ENCODE measurements at places on chromosomes 3 and 15.

GRCh38 chr15:68627995-68628394 lies 49.2 kb downstream of the CORO2B start:
- DNase-seq, result no peak

DNA sequence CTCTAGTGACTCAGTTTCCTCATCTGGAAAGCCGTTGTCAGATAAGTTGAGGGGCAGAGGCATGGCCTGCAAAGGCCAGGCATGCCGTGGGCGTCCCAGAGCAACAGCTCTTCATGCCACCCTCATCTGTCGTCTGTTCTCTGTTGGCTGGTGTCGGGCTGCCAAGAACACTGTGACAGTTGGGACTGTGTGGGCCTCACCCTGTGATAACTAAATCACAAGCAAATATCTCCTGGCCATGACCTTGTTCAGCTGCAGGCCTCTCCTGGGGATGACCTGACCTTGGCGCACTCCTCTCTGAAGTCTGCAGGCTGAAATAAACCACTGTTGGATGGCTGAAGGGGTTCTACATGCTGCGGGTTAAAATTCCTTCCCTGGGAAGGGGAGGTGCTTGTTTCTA lies 145.9 kb downstream of the SHQ1 start:
- DNase-seq, result no peak

DNA sequence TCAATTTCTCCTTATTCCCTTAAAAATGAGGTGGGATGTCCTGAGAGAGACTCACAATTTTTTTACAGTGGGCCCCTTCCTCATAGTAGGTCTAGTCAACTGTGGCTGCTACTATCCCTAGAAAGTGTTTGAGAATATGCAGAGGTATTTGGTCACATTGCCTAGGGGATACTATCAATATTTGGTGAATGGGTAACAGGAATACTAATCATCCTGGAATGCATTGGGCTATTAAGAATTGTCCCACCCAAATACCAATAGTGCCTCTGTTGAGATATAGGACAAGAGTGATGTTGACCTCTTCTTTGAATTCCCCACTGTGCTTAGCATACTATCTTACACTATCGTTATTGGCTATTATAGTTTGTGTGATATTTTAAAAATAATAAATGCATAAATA lies 389.4 kb downstream of the DIPK2A start:
- DNase-seq, result no peak

DNA sequence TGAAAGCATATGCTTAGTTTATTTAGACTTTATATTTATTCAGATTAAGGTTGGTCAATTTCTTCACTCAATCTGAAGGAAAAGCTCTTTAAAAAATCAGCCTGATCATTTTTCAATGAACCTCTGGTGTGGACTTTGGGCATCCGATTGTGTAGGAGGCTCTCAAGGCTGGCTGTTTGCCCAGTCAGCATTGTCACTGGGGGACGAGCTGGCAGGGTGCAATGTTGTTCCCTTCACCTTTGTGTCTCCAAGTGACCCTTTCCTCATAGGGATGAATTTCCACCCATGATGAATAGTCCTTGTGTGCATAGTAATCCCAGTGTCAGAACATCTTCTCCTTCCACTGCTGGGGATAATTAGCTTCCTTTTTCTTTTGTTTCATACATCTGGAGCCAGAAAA lies 102.5 kb downstream of the CHRNA7 start:
- no peak for DNase-seq

DNA sequence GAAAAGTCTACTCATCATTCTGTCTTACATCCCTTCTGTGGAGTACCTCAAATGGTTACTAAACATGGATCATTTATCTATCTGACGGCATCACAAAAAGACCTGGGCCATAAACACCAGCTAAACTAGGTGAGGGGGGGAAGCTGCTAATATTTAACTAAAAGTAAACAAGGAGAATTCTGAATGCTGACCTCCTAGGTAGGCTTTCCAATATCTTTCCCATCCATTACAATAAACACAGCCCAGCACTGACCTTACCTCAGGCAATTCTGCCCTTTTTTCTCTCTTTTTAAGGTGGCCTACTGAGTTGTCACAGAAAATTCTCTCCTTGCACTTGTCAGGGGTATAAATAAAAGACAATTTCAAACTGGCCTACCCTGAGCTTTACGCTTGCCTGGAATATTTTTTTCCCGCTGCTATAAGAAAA lies 33.1 kb downstream of the USF3 start:
- DNase-seq, result no peak

Data from suprapubic skin (tissue), 4 donors.